HCT116 (cell line): ENCODE measurements at places on chromosomes 16 and 17.
A peak's percentile ranks its signal among the peaks of the same experiment; 100 is the strongest.

DNA sequence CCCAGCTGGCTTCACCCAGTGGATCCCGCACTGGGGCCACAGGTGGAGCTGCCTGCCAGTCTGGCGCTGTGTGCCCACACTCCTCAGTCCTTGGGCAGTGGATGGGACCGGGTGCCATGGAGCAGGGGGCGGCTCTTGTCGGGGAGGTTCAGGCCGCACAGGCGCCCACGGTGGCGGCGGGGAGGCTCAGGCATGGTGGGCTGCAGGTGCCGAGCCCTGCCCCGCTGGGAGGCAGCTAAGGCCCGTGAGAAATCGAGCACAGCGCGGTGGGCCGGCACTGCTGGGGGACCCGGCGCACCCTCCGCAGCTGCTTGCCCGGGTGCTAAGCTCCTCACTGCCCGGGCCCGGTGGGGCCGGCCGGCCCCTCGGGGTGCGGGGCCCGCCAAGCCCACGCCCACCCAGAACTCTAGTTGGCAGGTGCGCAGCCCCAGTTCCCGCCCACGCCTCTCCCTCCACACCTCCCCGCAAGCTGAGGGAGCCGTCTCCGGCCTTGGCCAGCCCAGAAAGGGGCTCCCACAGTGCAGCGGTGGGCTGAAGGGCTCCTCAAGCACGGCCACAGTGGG is 26.6 kb downstream of the CCDC42 start:
- DNase-seq = no peak

DNA sequence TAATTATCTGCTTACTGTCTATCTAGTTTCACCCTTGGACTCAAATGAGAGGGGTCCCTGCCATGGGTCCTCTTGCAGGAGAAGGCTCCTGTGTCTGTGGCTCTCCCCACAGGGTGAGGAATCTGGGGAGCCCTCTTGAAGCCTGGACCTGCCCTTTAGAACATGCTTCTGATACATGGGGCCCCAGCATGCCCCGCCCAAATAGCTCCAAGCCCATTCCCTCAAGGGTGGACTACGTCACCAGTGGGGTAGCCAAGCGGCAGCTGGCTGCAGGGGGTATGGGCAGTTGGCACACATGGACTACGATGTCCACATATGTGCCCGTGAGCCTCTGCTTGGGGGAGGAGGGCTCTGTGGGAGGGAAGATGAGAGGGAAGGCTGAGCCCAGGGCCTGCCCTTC is 39.3 kb downstream of the ARHGAP27 start:
- no peak for DNase-seq

GRCh38 chr16:24769806-24770205 is 40.4 kb downstream of the TNRC6A start:
- DNase-seq = no peak

DNA sequence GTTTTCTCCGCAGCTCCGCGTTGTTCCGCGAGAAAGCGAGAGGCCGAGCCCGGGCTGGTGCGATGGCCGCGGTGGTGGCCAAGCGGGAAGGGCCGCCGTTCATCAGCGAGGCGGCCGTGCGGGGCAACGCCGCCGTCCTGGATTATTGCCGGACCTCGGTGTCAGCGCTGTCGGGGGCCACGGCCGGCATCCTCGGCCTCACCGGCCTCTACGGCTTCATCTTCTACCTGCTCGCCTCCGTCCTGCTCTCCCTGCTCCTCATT is 404 bp downstream of the EMC6 start:
- DNase-seq = no peak

- DNase-seq = peak; percentile 38
Measured at GRCh38 chr17:31533546-31534155, 142.2 kb downstream of the RAB11FIP4 start.

- DNase-seq = no peak
Measured at GRCh38 chr17:17391668-17392370, 85.0 kb upstream of the MED9 start.

GRCh38 chr16:62933929-62934328 is 897.7 kb upstream of the CDH8 start:
- no peak for DNase-seq

DNA sequence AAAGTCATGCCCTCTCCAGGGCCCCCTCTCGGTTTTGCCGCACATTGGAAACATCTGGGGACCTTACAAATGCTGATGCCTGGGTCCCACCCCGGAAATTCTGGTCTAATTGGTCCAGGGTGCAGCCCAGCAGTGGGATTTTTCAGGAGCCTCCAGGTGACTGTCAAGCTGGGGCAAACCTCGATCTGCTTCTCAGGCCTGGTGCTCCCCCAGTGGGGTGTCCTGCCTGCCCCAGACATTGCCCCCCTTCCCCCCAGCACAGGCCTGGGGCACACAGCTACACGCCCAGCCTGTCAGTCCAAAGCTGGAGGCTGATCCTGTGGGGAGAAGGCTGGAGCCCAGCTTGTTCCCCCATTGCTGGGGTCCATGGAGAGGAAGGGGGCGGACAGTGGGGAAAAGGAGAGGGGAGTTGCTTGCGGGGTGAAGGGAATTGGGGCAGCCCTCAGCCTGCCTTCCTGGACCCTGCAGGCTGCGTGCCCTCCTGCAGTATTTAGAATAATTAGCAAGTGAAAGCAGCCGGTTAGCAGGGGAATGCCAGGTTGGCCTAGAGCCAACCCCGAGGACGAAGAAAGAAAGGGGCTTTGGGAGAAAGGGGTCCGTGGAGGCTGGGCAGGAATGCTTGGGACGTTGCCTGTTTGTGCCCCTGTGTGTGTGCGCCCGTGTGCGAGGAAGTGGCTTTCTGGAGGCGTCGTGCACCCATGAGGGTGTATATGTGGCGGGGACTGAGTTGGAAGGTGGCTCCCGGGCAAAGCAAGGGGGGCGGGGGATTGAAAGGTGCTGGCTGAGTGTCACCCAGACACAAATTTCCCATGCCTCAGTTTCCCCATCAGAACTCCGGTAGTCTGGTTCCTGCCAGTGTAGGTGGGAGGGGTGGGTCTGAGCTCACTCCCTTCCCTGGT is 5.9 kb downstream of the FOXJ1 start:
- no peak for DNase-seq

DNA sequence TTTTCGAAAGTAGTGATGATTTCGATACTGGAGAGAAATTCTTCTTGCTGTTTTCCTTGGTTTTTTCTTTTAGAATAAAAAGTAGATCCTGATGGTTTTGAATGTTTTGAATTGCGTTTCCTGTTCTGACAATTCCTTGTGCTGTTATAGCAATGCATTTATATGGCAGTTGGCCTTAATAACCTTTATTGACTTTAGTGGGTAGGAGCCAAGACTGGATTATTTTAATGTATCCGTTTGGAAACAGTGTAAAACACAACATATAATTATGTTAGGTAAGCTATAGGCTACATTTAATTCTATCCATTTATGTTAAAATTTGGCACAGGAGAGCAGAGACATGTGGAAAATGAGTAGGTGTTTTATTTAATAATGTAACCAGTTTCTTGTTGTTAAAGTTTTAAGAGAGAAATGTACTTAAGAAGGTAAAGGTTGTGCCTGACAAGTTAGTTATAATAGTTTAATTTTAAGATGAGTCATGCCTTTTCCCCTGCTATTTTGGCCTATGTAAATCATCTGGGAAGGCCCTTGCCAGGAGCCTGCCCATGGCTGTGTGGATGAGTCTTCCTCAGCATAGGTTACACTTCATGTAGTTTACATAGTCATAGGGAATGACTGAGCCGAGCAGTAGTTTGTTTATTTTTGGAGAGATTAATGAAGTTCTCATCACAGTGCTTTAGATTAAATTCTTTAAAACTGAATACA is 189.9 kb downstream of the FTO start:
- no peak for DNase-seq

DNA sequence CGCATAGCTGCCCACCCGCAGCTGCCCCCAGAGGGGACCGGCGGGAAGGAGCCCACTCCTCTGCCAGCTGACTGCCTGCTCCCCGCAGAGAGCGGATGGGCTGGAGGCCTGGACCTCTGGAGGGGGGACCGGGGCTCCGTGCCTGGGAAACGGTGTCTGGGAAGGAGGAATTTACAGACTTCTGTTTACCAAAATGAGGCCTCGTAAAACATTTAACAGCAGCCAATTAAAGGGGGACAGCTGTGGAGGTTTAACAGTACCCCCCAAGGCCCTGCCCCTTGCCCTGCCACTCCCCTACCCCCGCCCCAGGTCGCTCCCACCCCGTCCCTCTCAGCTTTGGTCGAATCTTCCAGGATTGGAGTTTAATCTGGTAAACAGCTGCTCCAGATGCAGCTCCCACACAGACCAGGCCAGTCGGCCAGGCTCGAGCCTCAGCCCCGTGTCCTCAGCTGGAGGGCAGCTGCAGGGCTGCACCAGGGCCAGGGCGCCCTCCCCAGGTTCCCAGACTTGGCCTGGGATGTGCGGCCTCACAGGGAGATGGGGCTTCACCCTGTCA is 41.1 kb downstream of the BAHCC1 start:
- no peak for DNase-seq

DNA sequence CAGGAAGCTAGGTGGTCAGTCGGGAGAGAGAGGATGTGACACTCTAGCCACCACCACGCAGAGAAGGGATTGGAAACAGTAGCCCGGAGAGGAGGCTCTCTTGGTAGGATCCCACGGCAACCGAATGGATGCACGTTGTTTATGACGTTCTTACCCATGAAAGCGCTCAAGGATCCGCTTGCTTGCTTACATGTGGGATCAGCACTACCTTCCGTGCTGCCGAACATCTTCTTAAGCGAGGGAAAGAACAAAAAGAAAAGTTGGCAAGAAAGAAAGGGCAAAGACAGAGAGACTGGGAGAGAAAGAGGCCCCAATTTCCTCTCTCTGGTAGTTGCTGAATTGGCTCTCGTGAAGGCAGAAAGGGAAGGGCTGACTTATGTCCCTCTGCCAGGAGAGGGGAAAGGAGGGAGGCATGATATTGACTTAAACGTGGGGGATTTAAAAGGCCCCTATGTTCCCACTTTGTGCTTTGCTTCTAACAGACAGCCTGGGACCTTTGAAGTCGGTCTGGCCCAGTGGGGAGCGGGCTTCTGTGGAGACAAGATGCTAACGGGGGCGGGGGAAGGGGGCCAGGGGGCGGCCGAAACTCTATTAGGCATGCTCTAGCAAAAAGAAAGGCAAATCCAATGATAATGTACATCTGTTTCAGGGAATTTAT is 35.4 kb downstream of the SNX20 start:
- DNase-seq = no peak

DNA sequence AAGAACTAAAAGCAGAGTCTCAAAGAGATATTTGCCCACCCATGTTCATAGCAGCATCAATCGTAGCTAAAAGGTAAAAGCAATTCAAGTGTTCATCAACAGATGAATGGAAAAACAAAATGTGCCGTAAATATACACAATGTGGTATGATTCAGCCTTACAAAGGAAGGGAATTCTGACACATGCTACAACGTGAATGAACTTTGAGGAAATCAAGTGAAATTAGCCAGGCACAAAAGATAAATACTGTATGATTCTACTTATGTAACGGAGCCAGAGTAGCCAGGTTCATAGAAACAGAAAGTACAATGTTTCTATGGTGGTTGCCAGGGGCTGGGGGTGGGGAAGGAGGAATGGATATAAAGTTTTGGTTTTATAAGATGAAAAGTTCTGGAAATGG is 57.8 kb upstream of the IL34 start:
- DNase-seq = no peak

GRCh38 chr16:5032748-5033167 is 977 bp downstream of the NAGPA start:
- DNase-seq = no peak

GRCh38 chr17:50785946-50786570 is 18.7 kb upstream of the ANKRD40CL start:
- no peak for DNase-seq

DNA sequence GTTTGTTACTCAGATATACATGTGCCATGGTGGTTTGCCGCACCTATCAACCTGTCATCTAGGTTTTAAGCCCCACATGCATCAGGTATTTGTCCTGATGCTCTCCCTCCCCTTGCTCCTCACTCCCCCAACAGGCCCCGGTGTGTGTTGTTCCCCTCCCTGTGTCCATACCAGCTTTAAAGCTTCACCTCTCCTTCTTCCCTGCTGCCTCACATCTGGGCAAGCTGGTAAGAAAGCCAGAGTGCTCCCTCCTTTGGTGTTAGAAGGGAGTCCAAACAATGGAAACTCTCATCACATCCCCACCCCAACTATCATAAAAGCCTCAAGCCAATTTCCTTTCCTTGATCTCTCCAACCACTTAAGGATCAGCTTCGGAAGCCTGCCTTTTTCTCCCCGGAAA is 1115.6 kb upstream of the GOT2 start:
- no peak for DNase-seq

DNA sequence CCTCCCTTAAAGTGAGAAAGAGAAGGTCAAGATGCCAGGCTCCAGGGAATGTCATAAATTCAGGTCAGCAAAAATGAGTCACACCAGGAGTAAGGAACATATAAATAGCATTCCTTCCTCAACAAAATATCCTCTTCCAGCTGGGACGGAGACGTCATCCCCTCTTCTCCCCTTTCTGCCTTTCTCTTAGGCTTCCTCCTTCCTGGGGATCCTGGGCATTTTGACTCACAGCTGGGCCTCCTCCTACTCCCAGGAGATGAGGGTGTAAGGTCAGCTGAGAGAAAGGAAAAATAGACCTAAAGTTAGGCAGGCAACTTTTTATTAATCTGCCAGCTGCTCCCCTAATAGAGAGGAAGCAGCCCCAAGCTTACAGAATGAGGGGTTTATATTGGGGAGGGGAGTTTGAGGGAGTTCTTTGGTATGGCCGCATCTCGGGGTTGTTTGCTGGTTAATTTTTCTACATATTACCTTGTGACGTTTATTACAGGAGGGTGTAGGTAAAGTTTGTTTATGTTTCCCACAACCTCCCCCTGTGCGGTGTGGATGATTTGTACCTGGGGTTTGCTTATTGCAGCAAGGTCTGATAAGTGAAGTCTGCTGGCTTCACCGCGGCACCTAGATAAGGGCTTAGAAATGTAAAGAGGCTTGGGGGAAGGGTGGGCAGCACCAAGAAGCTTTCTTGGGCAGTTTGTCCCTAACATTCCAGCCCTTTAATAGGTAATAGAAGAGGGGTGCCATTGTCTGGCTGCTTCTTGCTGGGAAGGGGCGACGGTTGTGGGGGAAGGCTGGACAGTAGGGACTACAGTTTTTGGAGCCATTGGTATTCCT is 7.1 kb upstream of the ZNF747 start:
- DNase-seq = no peak

DNA sequence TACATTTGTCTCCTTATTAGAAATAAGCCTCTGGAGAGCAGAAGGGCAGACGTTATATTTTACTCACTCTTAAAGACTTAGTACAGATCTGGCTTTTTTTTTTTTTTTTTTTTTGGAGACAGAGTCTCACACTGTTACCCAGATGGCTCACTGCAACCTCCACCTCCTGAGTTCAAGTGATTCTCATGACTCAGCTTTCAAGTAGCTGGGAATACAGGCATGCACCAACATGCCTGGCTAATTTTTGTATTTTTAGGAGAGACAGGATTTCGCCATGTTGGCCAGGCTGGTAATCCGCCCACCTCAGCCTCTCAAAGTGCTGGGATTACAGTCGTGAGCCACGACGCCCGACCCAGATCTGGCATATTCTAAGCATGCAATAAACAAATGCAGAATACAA is 36.4 kb upstream of the TMEM97 start:
- peak; percentile 21 for DNase-seq

- DNase-seq = no peak
Measured at GRCh38 chr16:24967074-24967473, 48.1 kb downstream of the ARHGAP17 start.

GRCh38 chr16:54373534-54374520 is 87.2 kb upstream of the IRX3 start:
- DNase-seq = peak; percentile 31

- no peak for DNase-seq
Measured at GRCh38 chr17:46013502-46014165, 14.6 kb downstream of the STH start.
